Activated CD4-positive, alpha-beta T cell treated with anti-CD3 and anti-CD28 coated beads for 1 hour (primary cell): ENCODE measurements at places on chromosomes 3 and 15.

GRCh38 chr3:190048932-190049441 is 71.7 kb downstream of the P3H2 start:
- DNase-seq: no peak

DNA sequence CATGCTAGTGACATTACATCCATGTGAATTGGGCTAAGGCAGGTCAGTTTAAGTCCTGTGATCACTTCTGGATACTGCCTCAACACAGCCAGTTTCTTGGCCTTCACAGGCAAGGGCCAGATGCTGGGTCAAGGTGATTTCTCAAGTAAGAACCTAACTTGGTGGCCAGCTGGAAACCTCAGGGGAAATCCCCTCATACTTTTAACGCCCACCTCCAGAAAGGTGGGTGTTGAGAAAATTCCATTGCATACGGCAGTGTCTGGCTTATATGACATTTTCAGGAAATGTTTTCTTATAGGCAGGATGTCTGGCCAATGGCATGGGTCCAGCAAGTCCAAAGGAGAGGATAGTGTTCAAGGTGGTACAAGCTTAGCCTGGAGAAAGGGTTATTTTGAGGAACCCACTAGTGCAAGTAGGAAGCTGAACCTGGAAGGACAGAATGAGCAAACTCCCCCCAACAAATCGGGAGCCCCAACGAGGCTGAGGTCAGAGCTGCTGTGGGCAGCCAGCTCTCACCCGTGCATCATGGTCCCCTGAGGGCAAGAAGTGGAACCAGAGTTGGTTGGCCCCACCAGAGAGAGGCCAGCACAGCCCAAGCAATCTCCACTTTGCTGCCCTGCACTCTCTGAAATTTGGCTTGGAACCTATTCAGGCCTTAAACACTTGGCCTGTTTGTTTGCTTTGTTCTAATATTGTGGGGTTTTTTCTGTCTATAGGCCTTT is 135.4 kb downstream of the PDE8A start:
- no peak for DNase-seq

DNA sequence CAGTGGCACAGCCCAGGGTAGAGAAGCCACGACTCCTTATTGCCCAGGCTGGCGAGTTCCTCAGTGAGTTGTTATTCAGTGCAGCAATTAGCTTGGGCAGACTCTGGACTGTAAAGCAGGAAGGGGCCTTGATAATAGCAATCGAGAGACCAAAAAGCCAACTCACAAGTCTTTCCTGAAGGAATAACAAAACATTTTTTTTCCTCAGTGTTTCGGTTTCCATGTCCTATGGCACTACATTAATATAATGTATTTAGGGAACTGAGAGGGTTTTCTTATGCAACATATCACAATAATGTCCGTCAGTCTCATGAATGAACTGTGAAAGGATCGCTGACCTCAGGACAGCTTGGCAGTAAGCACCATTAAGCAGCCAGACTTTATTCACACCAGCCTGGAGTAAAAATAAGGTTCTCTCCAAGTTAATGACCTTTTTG is 248.9 kb upstream of the TBL1XR1 start:
- no peak for DNase-seq

GRCh38 chr3:72343078-72343477 is 505.2 kb downstream of the SHQ1 start:
- DNase-seq: no peak

DNA sequence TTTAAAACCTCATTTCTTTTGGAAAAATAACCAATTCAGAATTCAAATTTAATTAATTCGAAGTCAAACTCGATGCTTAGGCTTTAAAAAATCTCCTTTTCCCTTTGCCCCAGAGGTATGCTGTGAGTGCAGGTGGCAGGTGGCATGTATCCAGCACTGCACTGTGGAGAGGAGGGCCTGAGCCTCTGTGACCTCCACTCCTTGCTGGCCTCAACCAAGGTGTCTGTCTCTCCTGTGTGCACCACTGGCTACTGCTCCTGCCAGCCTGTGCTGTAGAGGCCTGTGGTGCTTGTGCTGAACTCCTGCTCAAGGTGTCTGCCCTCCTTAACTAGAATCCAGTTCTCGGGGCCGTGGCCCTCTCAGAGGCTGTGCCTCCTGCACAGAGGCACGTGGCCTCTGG is 56.2 kb upstream of the NEDD4 start:
- no peak for DNase-seq

- no peak for DNase-seq
These were observed 52.4 kb upstream of the SLC6A1 start for GRCh38 chr3:10940106-10940505.

DNA sequence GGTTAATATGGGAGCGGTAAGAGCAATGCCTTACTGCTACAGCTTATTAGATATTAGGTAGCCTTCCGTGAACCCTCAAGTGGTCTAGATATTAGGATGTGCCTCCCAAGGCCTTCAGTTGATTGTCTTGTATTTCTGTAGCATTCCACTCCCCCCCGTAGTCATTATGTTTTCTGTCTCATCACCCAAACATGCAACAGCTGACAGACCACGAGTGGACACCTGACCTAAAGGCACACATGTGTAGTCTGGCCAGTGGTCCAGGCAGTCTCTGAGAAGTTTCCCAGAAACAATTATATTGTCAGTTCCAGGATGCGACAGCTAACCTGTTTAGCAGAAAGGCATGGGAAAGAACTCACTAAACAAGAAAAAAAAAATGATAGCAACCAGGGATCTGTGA is 1000.9 kb downstream of the AGBL1 start:
- no peak for DNase-seq

- no peak for DNase-seq
These were observed 99.6 kb upstream of the PFN2 start for GRCh38 chr3:150070271-150070670.

GRCh38 chr15:48889925-48890324 is 12.0 kb downstream of the EID1 start:
- DNase-seq: no peak

DNA sequence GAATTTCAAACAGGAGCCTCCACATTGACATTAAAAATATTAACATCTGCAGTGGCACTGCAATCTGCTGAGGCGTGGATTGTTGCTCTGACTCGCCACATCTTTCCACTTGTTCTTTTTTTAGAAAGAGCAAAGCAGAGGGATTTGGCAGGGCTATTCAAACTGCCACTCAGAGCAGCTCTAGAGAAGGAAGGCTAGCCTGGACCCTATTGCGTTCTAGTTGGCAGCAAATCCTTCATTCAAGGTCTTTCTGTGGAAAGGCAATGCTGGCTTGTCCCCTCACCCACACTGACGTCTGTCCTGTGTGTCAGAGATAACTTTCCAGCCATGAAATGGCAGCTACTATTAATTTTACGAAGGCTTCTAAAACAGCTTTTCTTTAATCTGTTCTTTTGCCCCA is 483.2 kb upstream of the SGO1 start:
- DNase-seq: no peak

DNA sequence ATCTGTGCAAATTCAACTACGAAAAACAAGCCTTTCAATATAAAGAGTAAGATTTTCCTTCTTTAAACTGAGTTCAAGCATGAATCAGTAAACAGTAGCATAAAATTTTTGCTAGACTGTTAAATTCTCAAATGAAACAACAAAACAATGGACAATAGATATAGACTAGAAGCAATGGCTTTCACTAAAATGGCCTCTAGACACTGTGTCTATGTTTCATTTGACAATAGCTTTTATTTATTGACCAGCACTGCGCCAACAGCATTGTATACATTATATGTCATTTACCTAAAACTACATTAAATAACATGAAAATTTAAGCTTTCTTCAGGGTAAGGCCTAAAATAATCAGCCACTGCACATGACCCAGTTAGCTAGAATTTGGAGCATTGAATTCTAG is 148.5 kb downstream of the DUT start:
- DNase-seq: no peak

GRCh38 chr3:154657218-154657617 is 227.2 kb upstream of the GPR149 start:
- DNase-seq: no peak

DNA sequence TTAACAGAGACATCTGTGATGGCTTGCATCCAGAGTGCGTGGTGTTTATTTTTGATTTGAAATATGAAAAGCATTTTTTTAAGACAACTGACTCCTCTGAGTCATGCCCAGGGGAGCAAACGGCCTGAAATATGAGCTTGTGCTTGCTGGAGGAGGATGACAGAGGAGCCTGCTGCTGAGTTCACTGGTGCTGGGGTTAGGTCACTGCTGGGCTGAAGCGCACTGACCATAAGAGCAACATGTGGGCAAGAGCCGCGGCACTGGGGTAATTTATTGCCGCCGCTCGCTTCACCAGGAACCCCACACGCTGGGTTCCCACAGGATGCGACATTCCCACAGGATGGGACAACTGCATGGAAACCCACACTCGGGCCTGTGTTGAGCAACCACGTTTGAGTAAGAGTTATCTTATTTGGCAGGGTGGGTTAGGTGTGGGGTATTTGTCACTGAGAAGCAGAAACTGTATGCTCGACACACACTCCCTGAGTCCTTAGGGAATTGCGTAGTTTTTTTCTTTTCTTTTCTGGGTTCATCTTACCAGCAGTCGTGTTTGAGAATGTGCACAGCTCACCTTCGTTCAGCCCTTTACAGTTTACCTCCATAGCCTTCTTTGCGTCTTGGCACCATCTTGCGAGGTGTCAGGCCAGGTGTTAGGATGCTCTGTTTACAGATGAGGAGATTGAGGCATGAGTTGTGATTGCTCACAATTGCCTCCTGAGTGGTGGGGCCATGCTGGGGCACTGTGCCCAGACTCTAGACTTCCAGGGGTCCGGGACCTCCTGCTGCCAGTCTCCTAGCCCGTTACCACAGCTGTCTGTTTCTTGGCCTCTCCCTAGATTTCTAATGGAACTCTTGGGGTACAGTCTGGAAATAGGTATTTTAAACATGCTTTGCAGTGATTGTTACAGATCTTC is 60.4 kb downstream of the SMAD3 start:
- no peak for DNase-seq

- no peak for DNase-seq
These were observed 62.8 kb upstream of the HERC1 start for GRCh38 chr15:63896336-63897115.

GRCh38 chr3:123586131-123586530 is 1.3 kb upstream of the HACD2 start:
- DNase-seq: no peak

GRCh38 chr15:100680726-100681125 is 78.3 kb downstream of the ASB7 start:
- DNase-seq: no peak

- no peak for DNase-seq
These were observed 50.9 kb upstream of the FSIP1 start for GRCh38 chr15:39833515-39833981.

DNA sequence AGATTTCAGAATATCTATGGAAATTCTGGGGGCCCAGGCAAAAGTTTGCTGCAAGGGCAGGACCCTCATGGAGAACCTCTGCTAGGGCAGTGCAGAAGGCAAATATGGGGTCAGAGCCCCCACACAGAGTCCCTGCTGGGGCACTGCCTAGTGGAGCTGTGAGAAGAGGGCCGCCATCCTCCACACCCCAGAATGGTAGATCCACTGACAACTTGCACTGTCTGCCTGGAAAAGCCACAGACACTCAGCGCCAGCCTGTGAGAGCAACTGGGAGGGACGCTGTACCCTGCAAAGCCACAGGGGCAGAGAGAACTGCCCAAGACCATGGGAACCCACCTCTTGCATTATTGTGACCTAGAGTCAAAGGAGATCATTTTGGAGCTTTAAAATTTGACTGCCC is 13.8 kb downstream of the CCNDBP1 start:
- DNase-seq: no peak

- DNase-seq: no peak
These were observed 27.8 kb upstream of the IGDCC4 start for GRCh38 chr15:65450556-65450955.

GRCh38 chr3:169148448-169149348 is 514.8 kb downstream of the MECOM start:
- no peak for DNase-seq

DNA sequence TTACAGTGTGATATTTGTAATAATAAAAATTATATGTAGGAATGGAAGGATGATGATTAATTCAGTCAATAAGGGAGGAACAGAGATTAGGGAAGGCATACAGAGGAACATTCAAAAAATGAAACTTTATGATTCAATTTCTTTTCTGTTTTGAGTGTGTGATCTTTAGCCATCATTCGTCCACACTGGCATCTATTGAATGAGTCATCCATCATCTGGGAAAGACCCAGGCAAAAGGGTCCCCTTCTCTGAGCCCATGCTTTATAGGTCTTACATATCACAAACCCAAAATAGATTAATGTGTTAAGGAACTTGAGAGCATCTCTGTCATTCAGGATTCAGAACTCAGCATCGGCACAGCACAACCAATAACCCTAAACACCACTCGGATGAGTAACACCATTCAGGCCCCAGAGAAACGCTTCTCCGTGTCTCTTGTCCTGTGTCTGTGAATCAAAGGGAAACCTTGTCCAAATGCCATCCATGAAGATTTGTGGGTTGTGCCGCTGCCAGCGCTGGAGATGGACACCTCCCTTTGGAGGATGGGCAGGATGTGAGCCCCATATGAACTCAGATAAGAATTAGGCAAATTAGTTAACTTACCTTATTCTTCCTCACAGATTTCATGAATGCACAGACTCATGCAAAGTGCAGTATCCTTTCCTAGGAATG is 21.7 kb upstream of the TPM1 start:
- DNase-seq: no peak

GRCh38 chr3:11143476-11143875 is 10.8 kb upstream of the HRH1 start:
- no peak for DNase-seq

- no peak for DNase-seq
These were observed 2.4 kb downstream of the SIAH2 start for GRCh38 chr3:150760431-150761200.

GRCh38 chr3:156376199-156376598 is 178.7 kb downstream of the SSR3 start:
- no peak for DNase-seq

DNA sequence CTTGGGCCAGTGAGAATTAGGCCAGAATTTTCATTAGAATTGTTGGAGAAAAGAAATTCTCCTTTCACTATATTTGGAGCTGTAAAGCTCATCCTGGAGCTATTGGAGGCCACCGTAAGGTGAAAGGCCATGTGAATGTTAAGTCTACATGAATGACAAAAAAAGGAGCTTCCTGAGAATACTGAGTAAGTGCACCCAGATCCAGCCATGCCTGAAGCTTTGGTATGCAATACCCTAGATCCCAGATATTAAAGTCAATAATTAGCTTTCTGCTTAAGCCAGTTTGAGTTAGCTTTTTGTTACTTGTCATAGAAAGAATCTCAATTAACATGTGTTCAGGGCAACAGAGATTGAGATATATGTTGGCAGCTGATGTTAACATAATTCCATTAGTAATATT is 172.4 kb downstream of the NR1D2 start:
- DNase-seq: no peak

DNA sequence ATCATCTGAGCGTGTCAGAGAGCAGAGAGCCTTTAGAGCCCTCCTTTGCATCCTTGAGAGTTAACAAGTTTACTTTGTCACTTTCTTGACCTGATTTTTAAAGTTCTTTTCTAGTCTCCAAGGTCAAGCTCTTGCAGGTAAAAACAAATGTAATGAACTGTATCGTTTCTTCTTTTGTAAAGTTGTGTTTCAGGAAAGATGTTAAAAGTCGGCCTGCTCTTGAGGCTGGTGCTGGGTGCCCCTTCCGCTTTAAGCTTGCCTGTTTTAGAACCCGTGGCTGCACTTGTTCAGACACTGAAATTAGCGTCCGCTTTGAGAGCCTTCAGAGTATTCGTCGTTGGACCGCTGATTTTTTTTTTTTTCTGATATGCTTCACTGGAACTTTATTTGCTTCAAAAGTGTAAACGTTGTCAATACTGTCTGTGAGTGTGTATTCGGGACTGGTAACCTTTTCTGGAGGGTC is 52.6 kb upstream of the ULK4 start:
- DNase-seq: no peak
